ENCODE measurements at places on chromosomes 2 and 18.

- no peak for DNase-seq
Measured at GRCh38 chr2:72718876-72719275, 107.0 kb downstream of the EXOC6B start.

- no peak for DNase-seq
Measured at GRCh38 chr2:36373149-36373926, 17.8 kb downstream of the CRIM1 start.

- no peak for DNase-seq
Measured at GRCh38 chr2:162072976-162073887, 783 bp downstream of the DPP4 start.

- DNase-seq, result no peak
Measured at GRCh38 chr2:173963323-173963816, 1.8 kb downstream of the SP3 start.

GRCh38 chr2:236113948-236114347, 54.2 kb downstream of the GBX2 start:
- no peak for DNase-seq

GRCh38 chr18:31241900-31242409, 76.0 kb upstream of the DSG1 start:
- no peak for DNase-seq

DNA sequence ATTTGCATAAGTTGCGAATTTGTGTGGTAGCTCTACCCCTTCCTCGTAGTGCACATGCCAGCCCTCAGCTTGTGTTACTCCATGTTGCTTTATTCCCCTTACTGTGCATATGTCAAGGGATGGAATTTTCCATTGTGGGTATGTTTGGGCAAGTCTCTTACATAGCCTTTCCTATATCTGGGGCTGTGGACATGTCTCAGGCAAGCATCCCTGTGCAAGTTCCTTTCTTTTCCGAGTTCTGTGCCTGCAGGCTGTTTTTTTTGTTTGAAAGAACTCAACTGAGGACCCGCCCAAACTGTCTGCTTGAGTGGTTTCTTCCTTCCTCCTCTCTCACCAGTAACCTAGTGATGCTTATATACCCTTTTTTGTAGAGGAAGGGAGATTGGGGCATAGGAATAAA, 1739.1 kb upstream of the PIK3C3 start:
- no peak for DNase-seq

- DNase-seq, result no peak
Measured at GRCh38 chr2:238839428-238839827, 8.5 kb upstream of the TWIST2 start.

- DNase-seq, result no peak
Measured at GRCh38 chr2:165743442-165743841, 50.6 kb downstream of the GALNT3 start.

- DNase-seq, result no peak
Measured at GRCh38 chr2:167759531-167759930, 487.9 kb downstream of the STK39 start.

- DNase-seq, result no peak
Measured at GRCh38 chr2:252001-252602, 11.7 kb downstream of the SH3YL1 start.

GRCh38 chr2:238136820-238137537, 1.5 kb upstream of the KLHL30 start:
- peak; percentile 96 for DNase-seq

GRCh38 chr2:127609818-127610217, 36.1 kb upstream of the GPR17 start:
- no peak for DNase-seq

- DNase-seq, result no peak
Measured at GRCh38 chr2:88019985-88020384, 3.6 kb upstream of the RNU2-63P start.

GRCh38 chr2:82839036-82839435, 1620.0 kb downstream of the SUCLG1 start:
- no peak for DNase-seq

GRCh38 chr2:44906972-44907371, 34.5 kb upstream of the SIX3 start:
- DNase-seq, result no peak

GRCh38 chr2:115165529-115166109, 723.2 kb downstream of the DPP10 start:
- no peak for DNase-seq

GRCh38 chr2:176424746-176425145, 155.5 kb downstream of the MTX2 start:
- no peak for DNase-seq

DNA sequence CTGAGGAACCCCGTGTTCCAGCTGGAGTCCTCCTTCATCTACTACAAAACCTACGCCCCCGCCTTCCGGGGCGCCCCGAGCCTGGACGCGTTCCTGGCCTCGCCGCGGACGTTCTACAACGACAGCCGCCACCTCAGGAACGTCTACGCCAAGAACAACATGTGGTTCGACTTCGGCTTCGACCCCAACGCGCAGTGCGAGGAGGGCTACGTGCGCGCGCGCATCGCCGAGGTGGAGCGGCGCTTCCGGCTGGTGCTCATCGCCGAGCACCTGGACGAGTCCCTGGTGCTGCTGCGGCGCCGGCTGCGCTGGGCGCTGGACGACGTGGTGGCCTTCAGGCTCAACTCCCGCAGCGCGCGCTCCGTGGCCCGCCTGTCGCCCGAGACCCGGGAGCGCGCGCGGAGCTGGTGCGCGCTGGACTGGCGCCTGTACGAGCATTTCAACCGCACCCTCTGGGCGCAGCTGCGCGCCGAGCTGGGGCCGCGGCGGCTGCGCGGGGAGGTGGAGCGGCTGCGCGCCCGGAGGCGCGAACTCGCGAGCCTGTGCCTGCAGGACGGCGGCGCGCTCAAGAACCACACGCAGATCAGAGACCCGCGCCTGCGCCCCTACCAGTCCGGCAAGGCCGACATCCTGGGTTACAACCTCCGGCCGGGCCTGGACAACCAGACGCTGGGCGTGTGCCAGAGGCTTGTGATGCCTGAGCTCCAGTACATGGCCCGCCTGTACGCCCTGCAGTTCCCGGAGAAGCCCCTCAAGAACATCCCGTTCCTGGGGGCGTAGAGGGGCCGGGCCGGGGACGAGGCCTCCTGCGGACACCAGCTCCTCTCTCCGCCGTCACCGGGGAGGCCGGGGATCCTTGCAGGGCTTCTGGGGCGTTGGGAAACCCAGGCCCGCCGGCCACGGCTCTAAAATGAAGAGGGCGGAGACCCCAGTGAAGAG, 5.3 kb upstream of the NEU4 start:
- DNase-seq, result no peak

DNA sequence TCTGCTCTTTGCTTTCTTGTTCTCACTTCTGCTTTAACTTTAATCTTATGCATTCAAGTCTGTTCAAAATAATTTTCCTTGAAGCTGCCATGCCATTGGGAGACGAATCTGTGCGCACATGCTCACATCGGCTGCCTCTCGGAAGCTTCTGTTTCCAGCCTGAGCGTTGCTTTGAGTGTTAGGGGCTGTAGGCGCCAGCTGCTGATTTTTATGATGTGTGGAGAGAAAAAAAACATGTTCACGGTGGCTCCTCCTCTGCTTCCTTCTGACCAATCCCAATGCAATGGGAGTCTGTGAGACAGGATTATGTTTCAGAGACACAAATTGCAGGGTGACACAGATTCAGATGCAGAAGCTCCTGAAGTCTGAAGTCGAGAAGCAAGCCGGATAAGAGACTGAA, at the start of gene MC4R:
Gene MC4R (minus strand): TSS at position 180 of the 400 bp plus-strand sequence. CDS start 426 bp downstream, outside the sequence.
- no peak for DNase-seq

DNA sequence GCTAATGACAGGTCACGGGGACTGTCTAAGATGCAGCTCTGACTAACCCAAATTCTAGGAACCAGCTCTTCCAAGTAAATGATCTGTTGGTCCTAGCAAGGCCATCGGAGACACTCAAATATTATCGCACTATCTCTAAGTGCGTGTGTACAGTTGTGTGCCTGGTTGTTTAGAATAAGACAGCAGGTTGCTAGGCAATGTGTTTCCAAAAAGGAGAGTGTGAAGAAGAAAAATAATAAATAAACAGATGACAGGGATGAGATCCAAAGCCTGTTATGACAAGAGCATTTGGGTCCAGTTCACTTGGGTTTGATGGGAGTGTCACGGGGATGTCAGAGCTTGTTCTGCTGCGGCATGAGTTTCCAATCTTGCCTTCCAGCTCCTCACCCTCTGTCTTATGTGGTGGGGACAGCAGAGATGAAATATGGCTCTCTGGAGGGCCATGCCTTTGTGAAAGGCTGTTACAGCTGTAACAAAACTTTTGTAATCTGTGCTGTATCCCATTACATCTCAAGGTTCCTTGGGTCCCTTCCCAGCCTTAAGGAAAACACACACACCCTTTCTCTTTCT, 127.5 kb upstream of the TNP1 start:
- no peak for DNase-seq

DNA sequence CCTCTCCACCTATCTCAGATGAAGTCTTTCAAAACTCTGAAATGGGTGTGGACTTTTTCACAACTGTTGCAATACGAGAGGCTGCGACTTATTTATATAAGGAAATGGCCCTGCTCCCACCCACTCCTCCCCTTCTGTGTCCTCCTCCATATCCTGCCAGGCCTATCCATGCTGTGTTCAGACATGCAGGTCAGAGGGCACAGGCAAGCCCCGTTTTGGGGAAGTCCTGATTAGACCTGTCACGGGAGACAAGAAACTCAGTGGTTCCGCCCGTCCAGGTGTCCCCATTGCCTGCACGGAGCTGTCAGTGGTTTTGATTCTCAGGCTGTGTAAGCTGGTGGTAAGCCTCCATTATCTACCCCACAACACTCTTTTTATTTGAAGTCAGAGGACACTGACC, 99.6 kb upstream of the MGAT5 start:
- DNase-seq, result no peak

- DNase-seq, result no peak
Measured at GRCh38 chr18:26909599-26910290, 44.2 kb upstream of the AQP4 start.

DNA sequence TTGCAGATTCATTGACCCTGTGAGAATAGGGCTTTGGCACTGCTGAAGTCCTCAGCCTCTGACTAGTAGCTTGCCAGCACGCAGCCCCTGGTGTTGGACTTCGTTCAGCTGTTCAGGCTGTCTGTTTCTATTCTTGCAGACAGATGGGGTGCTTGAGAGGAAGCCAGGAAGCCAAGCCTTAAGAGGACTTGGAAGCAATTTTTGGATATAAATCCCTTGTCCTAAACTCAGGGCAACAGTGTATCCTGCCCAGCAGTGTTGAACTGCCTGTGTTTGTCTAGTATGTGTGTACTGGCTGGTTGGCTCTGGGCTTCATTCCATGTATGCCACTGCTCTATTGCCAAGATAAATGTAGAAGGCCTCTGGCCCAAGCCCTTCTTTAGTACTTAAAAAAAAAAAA, 108.6 kb downstream of the COMMD1 start:
- DNase-seq, result no peak

DNA sequence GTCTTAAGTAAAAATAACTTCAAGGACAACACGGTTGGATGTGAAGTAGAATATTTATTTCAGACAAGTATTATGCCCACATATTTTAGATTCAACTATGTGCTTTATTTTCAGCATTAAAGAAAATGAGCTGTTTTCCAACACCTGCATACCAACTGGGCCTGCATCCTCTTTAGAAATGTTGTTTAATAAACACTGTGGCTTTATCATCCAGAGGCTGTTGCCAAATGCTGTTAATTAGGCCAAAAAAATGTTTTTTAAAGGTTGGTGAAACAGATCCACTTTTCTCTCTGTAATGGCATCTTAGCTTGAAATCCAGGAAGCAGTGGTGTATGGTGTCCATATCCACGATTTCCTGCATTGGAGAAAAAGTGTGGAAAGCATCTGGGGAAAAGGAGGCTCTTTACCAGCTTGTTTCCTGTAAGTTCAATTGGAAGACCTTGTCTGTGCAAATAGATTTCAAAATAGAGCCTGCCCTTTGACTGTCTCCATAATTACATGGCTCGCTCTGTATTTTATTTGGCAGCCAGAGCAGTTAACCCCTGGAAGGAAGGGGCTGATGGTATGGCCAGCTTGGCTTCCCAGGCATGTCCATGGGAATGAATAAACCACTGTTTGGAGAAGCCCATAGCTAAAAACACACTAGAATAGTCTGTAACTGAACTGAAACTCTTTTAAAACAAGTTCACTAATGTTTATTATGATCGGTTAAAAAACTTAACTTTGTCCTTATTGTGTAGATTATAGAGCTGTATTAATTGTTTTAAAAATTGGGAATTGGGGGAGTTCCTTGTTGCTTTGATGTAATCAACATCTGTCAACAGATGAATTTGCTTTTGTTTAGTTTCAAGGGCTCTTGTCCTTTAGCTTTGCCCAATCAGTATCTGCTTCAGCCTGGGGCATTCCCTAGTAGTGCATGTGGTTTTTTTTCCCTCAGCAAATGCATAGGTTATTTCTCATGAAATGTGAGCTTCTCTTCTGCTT, 33.0 kb upstream of the DLX1 start:
- no peak for DNase-seq

DNA sequence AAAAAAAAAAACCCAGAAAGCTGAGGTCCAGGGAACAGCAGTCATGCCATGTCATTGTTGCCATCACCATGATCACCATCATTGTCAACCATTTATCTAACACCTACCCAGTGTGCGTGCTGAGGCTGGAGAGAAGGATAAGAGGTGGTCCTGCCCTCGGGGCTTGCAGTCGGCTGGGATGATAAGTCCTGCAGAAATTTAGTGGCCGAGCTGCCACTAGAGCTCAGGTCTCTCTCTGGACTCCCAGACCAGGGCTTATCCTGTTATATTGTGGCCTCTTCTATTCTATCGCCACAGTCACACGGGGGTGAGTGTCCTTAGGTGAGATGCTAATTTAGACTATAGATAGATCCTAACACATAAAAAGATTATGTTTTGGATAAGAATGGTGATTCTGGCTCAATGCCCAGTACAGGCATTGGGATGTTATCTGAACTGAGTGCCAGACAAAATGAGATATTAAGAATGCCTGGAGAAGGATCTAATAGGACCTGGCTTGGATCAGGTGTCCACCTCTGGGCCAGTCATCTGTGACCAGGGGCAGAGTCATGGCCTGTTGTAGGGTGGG, 43.2 kb upstream of the YWHAQ start:
- no peak for DNase-seq

DNA sequence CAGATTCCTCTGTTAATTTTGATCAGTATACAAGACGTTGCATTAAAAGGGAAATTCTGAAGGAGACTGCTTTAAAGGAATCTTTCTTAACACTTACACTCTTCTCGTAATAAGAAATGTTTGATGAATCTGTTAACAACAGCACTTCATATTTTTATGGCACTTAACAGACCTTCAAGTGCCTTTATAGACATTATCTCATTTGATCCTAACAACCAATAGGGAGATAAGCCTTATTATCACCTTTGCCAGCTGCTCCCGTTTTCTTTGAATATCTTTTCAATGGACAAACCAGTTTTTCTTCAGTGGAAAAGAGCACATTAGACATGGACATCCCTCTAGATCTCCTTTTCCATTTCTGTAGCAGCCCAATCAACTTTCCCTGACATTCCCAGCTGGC, 653.0 kb upstream of the FAM98A start:
- DNase-seq, result no peak

DNA sequence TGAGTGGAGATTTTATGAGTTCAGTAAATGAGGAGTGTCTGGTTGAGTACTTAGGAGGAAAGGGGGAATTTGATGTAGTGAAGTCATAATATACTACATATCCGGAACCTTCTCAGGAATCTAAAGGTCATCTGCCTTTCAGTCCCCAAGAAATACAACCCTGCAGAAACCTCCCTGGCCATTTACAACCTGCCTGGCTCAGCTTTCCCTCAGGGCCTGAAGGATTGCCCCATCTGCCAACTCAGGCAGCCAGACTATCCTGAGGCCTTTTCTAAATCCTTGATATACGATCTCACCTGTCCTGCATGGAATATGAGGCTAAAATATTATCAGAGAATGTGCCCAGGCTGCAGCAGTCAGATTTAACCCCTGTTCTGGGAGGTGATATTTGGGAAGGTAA, 165.4 kb upstream of the SPOPL start:
- no peak for DNase-seq
